ENCODE measurements at places on chromosomes 16 and 17. TPM values are rescaled to one million over a fixed set of nuclear protein-coding genes. Genes with fewer than 3 reads are reported as not detected.

EPN3 gene
- under 0.01 TPM for total RNA-seq

NPTX1 gene
- total RNA-seq, result 10.1 TPM

MYLK3 gene
- 0.23 TPM for total RNA-seq

GUCY2D gene
- total RNA-seq, result not detected

CRHR1 gene
- total RNA-seq, result not detected

SMIM36 gene
- not detected for total RNA-seq

SLC46A1 gene
- 4.3 TPM for total RNA-seq

XPO6 gene
- 108 TPM for total RNA-seq

C17orf78 gene
- not detected for total RNA-seq

CHD9NB gene
- total RNA-seq, result 3.5 TPM

USP43 gene
- total RNA-seq, result under 0.01 TPM

TPSB2 gene
- not detected for total RNA-seq

Measured in smooth muscle cell of the coronary artery (primary cell).